Fibroblast of gingiva (primary cell): ENCODE measurements at places on chromosomes 4 and X.

GRCh38 chr4:102344520-102344953 is 745 bp downstream of the SLC39A8 start:
- peak; percentile 21 for DNase-seq

DNA sequence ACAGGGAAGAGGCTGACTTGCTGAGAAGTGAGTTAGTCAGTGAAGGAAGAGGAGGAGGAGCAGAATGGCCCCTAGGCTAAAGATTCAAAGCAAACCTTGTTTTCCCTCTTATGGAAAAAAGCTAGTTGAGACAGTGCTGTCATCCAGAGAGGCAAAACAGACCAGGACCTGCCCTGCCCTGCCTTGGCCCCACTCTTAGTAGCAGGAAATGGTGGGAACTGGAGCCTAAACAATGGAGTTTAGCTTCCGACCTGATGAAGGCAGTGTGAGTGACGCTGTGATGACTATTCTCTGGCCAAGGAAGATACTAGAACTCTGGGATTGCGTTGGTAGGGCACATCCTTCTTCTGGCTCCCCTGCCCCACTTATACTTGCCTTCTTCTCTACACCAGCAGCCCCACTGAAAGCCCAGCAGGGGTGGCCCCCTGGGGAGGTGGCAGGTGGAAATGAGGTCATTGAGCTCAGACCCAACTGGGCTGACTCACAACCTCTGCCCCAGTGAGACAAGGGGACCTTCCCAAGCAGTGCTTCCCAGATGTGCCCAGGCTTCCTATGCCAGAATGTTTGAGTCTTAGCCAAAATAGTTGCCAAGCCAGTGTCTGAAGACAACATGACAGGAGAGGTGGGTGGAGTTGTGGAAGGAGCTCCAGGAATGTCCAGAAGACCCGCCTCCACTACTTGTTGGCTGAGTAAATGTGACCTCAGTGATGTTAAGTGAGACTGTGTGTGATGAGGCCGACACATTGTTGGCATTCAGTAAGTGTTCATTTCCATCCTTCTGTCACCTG is 38.8 kb downstream of the MSN start:
- DNase-seq: peak; percentile 78

DNA sequence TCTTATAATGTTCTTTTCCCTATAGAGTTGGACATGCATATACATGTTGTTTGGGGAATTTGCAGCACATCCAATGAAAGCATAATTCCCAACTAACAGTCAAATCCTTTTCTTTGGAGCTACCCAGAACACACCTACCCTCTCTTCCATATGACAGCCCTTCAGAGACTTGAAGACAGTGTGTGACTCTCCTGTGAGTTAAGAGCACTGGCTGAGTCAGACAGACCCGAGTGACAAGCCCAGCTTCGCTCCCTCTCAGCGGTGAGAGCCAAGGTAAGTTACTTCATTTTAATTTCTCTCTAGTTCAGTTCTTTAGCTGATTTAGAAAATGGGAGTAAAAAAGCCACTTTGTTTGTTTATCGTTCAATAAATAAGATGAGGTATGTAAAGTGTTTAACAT is 86.3 kb downstream of the RTL9 start:
- no peak for DNase-seq

- DNase-seq: no peak
Observed at GRCh38 chr4:154082760-154083535, 294.1 kb upstream of the SFRP2 start.

DNA sequence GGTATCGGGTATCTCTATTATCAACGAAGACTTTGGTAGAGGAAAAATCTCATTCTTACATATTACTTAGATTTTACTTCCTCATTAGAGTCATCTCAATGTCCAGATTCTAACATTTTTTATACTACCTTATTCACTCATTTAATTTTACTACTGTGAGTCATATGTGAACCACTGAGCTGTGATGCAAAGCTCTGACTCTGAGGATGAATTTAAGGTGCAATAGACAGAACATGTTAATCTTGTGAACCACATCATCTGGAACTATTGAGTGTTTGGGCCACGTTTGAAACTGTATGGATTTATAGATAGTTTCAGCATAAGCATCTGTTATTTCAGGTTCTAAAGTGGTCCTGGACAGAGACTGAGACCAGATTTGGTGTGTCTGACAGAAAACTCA is 78.4 kb downstream of the PWWP3B start:
- DNase-seq: no peak

DNA sequence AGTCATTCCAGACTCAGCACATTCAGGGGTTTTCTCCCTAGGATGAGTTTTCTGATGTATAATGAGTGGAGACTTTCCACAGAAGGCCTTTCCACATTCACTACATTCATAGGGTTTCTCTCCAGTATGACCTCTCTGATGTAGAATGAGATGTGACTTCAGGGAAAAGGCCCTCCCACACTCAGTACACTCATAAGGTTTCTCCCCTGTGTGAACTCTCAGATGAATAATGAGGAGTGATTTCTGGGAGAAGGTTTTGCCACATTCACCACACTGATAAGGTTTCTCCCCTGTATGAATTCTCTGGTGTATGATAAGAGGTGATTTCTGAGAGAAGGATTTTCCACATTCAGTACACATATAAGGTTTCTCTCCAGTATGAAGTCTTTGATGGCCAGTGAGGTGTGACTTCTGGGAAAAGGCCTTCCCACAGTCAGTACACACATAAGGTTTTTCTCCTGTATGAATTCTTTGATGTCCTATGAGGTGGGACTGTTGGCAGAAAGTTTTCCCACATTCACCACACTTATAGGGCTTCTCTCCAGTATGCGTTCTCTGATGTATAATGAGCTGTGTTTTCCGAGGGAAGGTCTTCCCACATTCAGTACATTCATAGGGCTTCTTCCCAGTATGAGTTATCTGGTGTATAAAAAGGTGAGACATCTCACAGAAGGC is 12.7 kb downstream of the ZNF630 start:
- DNase-seq: no peak

GRCh38 chrX:17792826-17793225 is 55.5 kb downstream of the SCML1 start:
- DNase-seq: no peak

GRCh38 chr4:139481465-139481864 is 27.5 kb downstream of the RAB33B start:
- no peak for DNase-seq

GRCh38 chr4:150493851-150494250 is 88.1 kb upstream of the MAB21L2 start:
- peak; percentile 75 for DNase-seq

DNA sequence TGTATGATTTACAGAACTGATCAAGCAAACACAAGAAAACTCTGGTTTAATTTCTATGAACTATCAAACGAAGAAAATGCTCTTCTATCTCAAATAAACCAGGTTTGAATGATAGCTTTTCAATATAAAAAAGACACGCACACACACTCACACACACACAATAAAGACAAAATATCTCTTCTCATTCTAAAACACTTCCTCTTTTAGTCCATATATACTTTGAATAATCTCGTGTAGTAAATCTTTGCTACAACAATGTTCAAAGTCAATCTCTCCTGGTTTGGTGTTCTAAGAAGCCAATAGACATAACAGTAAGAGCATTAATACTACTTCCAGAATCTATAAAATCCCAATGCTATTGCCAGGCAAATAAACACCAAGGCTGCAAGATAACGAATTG is 13.3 kb downstream of the CXCL2 start:
- no peak for DNase-seq

DNA sequence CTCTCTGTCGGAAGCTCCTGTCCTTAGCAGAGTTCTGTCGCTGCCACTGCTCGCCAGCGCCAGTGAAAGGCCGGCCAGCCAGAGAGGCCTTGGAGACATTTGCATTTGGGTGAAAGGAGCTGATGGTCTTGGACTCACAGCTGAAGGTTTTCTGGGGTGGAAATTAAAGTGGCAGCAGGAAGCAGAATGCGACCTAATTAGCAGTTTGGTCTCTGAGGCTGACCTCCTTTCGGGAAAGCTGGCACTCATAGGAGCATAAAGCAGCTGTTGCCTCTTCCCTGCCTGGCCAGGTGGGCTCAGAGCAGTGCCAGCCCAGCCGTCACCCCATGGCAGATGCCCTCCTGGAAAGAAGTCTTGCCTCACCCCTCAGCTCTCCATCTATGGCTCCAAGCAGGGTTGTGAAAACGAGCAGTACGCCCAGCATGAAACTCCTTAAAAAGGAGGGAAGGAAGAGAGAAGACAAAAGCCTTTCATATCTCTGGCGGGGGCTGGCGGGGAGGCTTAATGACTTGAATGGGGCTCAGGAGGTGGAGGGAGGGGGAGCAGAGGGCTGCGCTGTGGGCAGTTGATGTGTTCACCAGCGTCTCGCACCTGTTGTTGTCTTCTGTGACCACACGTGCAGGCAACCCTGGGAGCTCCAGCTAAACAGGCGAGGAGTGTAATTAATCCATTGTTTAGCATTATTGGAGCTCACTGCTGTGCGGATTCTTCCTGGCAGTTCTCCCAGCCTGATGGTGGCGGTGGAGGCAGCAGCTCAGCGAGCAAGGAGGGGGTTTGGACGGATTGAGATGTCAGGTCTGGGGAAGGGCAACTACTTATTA is 264.0 kb downstream of the MID1IP1 start:
- DNase-seq: no peak
